ENCODE measurements at places on chromosomes 2 and 18.

DNA sequence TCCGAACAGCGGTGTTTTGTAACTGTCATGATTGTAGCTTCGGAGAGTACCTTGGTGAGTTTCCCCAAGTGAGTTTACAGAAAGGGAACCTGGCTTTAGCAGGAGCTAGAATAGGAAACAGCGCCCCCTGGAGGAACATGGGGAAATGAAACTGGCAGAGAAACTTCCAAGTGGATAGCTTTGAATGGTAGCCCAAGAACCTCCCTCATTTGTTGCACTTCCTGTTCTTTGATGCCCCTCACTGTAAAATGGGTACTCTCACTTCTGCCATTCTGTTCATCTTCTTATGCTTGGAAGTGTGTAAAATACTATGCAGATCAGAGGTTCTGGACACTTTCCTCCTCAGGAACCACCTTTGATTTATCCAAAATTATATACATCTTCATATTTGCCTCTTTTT is 36.2 kb downstream of the CHST10 start:
- peak; percentile 35 for DNase-seq

DNA sequence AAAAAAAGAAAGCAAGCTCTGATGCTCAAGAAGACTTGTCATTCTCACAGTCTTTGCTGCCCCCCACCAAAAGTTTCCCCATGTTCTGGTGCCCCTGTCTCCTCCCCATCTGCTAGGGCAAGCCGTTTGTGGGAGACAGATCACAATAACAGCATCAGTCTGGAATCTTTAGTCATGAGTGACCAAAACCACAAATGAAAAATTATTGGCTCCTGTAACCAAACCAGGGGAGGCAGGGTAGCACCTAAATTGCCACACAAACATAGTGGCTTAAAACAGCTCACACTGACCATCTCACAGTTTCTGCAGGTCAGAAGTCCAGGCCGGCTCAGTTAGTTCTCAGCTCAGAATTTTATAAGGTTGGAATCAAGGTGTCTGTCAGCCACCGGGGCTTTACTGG is 9.1 kb upstream of the B3GNT7 start:
- DNase-seq = no peak

DNA sequence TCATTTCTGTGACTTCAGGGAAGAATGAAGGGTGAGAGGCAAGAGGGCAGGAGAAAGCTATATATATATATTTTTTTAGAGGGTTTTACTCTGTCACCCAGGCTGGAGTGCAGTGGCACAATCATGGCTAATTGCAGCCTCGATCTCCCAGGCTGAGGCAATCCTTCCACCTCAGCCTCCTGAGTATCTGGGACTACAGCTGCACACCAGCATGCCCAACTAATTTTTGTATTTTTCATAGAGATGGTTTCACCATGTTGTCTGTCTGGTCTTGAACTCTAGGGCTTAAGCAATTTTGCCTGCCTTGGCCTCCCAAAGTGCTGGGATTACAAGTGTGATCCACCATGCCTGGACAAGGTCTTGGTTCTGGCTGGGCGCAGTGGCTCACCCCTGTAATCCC is 3.4 kb downstream of the ATIC start:
- no peak for DNase-seq

DNA sequence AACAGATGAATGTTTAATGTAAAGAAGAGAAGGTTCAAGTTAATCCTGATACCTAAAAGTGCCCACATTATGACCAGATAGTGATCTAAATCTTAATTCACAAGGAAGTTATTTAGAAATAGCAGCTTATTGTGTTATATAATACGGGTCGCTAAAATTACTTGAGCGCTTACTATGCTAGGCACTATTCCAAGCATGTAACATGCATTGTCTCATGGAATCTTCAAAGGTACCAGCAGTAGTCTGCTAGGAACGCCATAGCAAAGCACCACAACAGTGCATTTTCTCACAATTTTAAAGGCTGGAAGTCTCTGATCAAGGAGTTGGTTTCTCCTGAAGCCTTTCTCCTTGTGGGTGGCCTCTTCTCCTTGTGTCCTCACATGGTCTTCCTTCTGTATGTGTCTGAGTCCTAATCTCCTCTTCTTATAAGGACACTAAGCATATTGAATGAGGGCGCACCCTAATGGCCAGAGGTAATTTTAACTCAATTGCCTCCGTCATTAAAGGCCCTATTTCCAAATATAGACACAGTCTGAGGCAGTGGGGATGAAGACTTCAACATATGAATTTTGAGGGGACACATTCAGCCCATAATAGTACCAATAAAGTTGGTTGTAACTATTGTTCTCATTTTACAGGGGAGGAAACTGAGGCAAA is 118.4 kb downstream of the LRRC30 start:
- DNase-seq = no peak

DNA sequence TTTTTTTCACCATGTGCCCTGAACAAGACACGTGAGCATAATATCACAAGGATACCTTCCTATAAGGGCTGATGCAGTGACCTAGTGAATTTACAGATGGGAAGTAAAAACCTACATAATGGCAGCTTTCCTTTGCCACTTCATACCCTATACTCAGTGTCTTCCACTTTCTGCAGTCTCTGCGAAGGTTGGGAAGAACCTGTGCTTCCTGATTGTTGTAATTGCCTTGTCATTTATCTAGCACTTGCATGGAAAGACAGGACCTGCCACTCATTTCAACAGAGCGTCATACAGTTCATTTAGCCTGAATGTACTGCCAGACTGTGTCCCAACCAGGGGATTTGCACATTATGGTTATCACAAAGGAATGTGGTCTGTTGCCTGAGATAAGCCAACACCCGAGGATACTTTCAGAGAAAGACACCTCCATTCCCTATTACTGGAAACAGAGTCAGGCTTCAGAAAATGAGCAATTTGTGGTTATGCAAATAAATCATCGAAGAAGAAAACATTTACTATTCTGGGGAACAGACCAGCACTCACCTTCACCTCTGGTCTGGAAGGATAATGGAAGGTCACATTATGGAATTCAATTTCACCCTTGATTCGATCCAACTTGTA is 55.0 kb downstream of the ABCB11 start:
- no peak for DNase-seq

GRCh38 chr18:39647627-39648534 is 2082.3 kb upstream of the CELF4 start:
- no peak for DNase-seq
